Esophagus squamous epithelium (tissue), 5 donors: ENCODE measurements at places on chromosomes 4 and X. TPM values are rescaled to one million over a fixed set of nuclear protein-coding genes. Genes with fewer than 3 reads are reported as not detected.

Gene RASL11B
- 0.95 TPM for total RNA-seq

Gene ANXA5
- total RNA-seq: 153 TPM

Gene PSAPL1
- not detected for total RNA-seq

Gene MAGEC3
- not detected for total RNA-seq

Gene ZNF674
- 2.8 TPM for total RNA-seq

Gene UGT2B15
- total RNA-seq: not detected
